ENCODE measurements at places on chromosomes 2 and 18.

DNA sequence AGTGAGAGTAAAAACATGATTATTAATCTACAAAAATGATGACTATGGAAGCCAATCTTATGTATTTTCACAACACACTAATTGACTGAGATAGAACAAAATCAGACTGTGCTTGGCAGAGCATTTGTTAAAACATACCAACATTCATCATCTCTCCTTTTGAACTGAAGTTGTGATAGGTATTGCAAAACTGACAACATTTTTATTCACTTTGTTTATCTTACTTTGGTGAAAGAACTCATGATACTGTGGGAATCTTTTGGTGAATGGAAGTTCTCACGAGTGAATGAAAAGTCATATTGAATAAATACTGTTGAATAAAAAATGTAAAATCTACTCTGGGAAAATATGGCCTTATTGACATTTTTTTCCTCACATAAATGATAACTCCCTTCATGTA, 1430.2 kb upstream of the PIK3C3 start:
- no peak for DNase-seq

- no peak for DNase-seq
Measured at GRCh38 chr18:7603259-7604000, 36.3 kb downstream of the PTPRM start.

- DNase-seq, result no peak
Measured at GRCh38 chr2:72136331-72136730, 11.3 kb downstream of the CYP26B1 start.

DNA sequence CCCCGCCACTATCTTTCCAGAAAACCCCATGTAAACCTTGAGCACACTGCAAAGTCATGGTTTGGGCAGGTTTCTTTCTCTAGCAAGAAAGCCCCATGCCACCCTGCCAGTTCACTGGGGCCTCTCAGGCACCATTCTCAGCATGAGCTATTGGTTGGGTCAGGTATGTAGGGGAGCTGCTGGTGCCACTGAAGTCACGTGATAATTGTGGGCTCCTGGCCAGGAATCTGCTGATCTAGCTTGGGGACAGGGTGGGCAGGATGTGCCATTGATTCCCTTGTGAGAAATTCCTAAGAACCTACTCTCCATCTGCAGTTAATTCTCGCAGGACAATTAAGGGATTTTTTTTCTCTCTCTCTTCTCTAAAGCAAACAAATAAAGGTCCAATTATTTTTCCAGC, 26.5 kb upstream of the HNMT start:
- no peak for DNase-seq

GRCh38 chr2:46438102-46438501, 41.3 kb upstream of the TMEM247 start:
- no peak for DNase-seq

- no peak for DNase-seq
Measured at GRCh38 chr2:175170659-175171304, 2.8 kb upstream of the ATF2 start.

- no peak for DNase-seq
Measured at GRCh38 chr2:68487773-68488355, 20.5 kb downstream of the APLF start.

GRCh38 chr18:48937869-48938750, 12.7 kb downstream of the SMAD7 start:
- DNase-seq, result no peak

DNA sequence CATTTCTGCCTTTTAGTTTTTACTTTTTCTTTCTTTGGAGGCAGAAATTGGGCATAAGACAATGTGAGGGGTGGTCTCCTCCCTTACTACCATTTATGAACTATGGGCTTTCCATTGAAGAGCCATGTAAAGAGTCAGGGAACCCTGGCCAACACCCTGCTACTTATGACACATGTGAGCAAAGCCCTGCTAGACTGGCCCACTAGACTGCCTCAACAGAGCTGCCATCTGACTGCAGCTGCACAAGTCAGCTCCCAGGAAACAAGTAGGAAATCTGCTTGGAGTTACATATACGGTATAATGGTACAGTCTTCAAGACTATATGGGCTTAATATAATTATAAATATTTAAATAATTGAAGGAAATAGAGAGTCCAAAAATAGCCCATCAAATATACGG, 816.8 kb downstream of the TRIB2 start:
- DNase-seq, result no peak

- no peak for DNase-seq
Measured at GRCh38 chr18:35697869-35698268, 116.3 kb downstream of the GALNT1 start.

GRCh38 chr2:84891355-84892010, 10.6 kb upstream of the TRABD2A start:
- no peak for DNase-seq

DNA sequence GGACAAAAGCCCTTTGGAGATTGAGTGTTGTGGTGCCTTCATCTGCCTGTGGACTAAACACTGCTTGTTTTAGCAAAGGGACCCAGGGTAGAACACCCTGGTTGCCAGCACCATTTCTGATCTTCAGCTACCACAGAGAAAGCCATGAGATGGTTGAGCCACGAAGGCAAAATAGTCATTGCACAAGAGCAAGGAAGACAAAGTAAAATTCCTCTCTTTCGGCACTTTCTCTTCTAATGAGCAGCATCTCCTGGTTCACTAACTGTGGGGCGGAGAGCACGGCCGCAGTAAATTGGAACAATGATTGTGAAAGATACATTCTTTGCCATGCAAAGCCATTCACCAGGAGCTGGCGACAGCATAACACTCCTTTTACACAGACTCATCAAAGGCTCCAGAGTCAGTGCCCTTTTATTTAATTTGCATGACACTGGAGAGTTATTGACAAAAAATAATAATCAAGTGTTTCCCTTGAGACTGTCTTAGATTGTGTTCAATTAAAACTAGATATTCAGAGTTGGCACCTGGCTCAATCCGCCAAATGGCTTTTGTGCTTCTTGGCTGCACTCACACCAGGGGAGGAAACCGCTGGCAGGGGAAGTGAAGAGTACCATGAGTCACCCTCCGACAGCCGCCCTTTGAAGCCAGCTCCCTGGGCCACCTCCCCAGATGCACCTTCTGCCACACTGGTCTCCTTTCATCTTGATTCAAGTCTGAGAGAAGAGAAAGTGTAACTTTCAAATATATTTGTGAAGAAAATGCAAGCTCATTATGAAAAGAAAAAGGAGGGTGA, 100.5 kb upstream of the MEIS1 start:
- DNase-seq, result no peak

DNA sequence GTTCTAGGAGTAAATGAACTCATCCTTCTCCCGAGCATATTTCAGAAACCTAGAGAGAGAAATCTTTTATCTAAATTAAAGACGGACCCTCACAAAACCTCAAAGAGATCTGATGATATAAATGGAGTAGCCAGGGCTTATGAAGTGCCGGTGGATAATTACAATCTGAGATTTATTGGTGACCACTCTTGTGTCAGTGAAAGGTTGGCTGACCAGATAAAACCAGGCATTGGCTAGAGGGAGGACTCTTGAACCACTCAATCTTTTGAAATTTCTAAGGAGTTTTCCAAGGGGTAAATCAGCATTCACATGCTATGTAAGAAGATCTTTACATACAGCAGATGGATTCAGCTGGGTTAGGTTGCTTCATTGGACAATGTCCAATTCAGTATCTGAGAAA, 227.3 kb upstream of the MMADHC start:
- DNase-seq, result no peak

DNA sequence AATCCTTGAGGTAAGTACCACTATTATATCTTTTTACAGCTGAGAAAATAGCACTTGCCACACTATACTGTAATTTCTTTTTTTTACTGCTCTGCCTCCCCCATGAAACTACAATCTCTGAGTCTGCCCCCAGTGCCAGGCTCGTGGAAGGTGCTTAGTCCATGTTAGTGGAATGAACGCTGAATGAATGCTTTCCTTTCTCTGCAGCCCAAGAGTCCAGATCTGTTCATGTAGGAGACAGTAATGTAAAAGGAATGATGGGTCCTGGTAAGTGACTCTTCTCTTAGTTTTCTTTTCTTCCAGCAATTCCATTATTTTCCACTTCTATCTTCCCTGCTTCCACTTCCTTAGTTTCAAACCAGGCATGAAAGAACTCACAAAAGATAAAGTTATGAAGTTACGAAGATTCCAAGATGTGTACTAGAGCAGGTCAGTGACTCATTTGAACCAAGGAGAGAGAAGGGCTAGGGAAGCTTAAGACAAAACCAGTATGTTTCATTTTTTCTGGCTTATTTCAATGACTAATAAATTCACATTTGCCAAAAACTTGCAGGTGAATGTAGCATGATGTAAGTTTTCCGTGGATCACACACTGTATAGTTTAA, 46.0 kb downstream of the ARHGEF33 start:
- DNase-seq, result no peak

DNA sequence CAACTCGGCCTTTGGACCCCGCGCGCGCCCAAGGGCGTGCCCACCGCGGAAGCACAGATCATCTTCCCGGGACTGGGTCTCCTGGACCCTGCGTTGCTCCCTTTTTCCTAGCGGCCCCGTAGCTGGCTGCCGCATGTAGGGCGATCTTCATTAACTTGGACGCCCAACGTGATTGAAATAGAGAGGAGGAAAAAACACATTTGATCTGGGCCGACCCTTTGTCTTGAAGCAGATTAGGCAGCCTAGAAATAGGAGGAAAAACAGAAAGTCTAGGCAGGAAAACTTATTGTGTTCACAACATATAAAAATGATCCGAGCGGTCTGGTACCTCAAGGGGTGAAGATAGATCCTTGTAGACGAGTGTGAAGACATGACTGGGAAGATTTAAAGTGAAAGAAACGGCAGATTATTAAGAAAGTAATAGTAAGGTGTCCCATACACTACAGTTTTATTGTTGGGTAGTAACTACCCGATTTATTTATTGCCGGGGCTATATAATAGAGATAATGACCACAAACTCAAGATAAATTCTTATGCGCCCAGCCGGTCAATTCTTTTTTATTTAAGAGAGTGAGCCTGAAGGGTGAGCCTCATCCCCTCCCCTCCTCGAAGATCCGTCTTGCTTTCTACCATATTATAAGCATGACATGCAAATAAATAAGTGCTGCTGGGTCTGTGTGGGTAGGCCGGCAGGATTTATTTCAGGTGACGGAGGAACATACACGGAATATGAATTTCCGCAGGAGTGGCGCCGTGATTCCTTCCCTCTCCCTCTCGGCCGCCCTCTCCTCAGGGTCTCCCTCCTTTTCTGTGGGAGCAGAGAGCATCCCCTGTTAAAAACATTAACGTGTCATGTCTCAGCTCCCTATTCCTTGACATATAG, 147.4 kb downstream of the MEIS1 start:
- DNase-seq, result no peak

DNA sequence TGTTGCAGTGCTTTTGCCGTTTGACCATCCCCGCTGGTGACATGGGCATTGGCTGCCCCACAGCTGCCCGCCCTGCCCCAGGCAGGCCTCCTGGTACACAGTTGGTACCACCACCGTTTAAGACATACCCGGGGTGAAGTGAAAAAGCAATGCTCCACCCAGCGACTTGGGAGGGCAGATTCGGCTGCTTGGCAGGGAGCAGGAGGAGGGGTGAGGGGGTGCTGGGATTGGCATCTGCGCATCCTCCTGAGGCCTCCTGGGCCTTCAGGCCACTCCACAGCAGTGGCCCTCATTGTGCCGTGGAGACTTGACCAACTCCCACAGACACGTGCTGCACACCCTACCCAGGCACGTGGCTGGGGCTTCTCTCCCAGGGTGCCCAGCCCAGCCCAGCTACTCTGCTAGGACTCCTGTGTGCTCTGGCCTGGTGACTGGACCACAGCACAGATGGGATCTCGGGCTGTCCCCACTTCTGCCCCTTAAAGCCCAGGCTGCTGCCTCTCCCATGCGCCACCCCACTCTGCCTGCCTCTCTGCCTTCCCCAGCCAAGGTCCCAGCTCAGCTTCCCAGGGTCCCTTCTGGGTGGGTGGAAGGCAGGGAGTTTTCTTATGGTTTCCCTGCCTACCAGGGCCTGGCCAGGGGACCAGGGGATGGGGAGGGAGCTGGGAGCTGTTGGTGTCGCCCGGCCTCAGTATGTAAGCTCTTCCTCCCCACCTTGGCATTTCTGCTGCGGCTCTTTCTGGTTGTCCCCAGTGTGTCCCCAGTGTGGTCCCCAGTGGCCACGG, 157.0 kb upstream of the HS6ST1 start:
- no peak for DNase-seq

GRCh38 chr18:24075767-24076597, 61.4 kb downstream of the TTC39C start:
- DNase-seq, result peak; percentile 20

DNA sequence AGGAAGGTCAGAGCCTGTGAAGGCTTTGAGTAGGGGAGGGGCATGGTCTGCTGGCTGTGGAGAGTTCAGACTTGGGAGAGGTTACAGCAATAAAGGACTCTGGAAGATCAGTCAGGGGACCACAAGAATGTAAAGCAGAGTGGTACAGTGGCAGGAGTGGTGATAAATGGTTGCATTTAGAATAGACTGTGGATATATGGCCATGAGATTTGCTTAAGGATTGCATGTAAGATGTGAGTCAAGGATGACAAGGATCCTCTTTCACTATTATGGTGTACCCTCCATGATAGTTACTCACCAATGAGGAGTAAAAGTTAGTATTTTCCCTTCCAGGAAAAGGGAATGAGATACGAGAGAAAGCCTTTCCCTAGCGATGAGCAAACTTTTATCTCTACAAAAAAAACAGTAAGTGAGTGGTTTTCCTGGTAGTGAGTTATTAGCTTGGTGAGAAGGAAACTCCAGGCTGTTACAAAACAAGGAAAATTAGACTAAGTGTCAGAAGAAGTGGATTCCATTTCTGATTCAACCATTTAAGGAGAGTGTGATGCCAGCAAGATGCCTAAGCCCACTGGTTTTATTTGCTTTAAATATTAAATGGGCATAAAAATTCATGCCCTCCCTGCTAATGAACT, 818.0 kb upstream of the ACVR2A start:
- no peak for DNase-seq

GRCh38 chr2:105125920-105126319, 88.1 kb downstream of the MRPS9 start:
- no peak for DNase-seq

- no peak for DNase-seq
Measured at GRCh38 chr2:69689466-69689865, 45.9 kb upstream of the AAK1 start.

GRCh38 chr2:109009920-109010610, 21.0 kb upstream of the EDAR start:
- DNase-seq, result no peak

DNA sequence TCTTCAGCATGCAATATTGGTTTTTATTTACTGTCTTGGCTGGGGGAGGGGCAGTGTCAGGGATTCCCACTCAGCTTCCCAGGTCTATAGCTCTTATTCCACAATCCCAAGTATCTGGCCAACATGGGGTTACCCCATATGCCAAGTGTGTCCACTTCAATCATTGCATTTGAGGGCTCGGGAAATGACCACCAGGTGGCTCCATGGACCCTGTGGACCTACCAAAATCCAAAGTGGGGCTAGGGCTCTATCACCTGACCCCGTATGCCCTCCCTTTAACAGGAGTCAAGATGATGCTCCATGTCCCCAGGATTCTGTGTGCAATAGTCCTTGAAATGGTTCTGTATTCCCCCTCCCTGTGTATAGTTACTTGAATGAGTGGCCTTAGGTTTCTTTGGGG, 12.1 kb upstream of the TRAF3IP1 start:
- DNase-seq, result no peak

GRCh38 chr2:152309352-152310214, 25.4 kb upstream of the FMNL2 start:
- no peak for DNase-seq

- no peak for DNase-seq
Measured at GRCh38 chr2:27638709-27639108, 9.9 kb downstream of the GPN1 start.
